HT-29 (cell line): ENCODE measurements at places on chromosomes 12 and 14.

- no peak for DNase-seq
These were observed 52.2 kb downstream of the DYNC1H1 start for GRCh38 chr14:102016420-102017090.

- DNase-seq = no peak
These were observed at the start of gene RGS6 for GRCh38 chr14:71932229-71932981. Gene RGS6, plus strand, starts transcription at chr14:71932429.

- DNase-seq = no peak
These were observed 503.0 kb upstream of the LMO3 start for GRCh38 chr12:17108877-17109541.

DNA sequence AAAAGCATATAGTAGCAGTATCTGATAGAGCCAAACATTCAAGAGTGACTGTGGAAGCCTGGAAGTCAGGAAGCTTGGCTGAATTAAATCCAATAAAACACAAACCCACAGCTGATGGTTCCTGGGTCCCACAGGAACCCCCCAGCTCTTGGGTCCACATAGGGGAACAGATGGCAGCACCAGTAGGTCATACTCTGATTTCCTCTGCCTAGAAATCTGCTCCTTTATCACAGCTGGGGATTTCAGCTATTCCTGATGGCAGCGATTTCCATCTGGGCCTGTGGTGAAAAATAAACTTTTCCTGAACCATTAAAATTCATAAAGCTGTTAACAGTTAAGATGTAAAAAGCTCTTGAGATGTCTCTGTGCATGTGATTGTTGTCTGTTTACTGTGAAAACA is 202.0 kb upstream of the FRMD6 start:
- DNase-seq = no peak

- DNase-seq = peak; percentile 99
These were observed 126.4 kb downstream of the DUSP6 start for GRCh38 chr12:89225808-89226411.

DNA sequence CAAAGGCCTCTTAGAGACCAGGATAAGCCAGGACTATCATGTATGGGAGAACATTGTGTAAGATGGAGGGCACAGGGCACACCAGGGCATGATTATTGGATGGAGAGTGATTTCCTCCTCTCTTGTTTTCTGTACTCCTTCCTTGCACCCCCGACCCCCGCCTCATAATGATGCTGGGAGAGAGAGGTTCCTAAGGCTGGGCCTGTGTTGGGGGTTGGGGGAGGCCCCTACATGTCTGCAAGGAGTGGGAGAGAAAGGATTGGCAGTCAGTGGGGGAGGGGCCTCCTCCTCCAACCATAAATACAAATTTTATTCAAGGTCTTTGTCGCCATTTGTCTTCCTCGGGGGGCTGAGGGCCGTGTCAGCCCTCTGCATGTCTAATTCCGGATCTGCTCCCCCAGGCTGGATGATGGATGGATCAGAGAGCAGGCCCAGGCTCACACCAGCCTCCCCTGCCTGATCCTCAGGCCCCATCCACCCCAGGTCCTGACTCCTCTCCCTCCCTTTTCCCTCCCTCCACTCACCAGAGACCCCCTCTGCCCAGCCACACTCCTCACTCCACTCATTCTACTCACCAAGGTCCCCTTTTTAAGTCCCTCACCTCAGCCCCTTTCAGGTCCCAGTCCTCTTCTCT is 2.0 kb upstream of the C1QL4 start:
- DNase-seq = no peak

GRCh38 chr14:51821822-51822221 is 38.6 kb upstream of the GNG2 start:
- no peak for DNase-seq

GRCh38 chr14:58414845-58415244 is 12.5 kb downstream of the TIMM9 start:
- DNase-seq = peak; percentile 6

DNA sequence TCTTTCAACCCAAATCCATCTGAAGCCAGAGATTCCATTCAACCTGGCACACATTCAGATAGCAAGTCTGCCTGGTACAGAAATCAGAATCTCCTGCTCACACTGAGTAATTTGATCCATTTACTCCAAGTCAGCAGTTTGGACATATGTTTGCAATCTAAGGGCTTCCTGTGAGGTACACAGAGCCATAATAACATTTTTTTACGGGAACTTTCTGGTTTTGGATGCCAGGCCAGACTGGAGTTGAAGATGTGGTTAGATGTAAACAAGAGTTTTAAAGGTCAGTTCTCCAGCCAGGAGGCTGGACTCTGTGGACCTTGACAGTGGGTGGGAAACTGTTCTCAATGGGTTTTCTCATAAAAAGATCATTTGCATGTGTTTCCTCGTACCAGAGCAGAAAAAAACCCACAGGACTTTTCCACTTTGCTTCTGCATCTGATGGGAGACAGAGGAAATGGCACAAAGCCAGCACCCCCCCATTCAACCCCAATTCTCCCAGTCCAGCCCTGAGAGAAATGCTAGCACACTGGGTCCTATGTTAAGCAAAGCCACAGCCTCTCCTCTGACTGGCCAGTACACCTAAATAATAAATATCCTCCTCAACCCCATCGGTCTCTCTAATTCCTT is 17.7 kb upstream of the TSPAN11 start:
- DNase-seq = peak; percentile 43

DNA sequence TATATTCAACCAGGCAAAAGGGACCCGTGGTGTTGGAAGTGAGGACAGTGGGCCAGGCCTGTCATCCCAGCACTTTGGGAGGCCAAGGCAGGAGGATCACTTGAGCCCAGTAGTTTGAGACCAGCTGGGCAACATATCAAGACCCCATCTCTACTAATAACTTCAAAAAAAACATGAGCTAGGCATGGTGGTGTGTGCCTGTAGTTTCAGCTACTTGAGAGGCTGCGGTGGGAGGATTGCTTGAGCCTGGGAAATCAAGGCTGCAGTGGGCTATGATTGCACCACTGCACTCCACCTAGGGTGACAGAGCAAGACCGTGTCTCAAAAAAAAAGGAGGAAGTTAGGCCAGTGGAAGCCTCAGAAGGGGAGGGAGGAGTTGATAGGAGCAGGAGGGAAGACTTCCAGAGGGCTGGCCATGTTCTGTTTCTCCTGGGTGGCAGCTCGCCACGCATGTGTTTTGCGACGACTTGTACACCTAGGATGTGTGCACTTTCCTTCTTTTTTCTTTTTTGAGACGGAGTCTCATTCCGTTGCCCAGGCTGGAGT is 10.1 kb downstream of the SLC25A29 start:
- DNase-seq = no peak

DNA sequence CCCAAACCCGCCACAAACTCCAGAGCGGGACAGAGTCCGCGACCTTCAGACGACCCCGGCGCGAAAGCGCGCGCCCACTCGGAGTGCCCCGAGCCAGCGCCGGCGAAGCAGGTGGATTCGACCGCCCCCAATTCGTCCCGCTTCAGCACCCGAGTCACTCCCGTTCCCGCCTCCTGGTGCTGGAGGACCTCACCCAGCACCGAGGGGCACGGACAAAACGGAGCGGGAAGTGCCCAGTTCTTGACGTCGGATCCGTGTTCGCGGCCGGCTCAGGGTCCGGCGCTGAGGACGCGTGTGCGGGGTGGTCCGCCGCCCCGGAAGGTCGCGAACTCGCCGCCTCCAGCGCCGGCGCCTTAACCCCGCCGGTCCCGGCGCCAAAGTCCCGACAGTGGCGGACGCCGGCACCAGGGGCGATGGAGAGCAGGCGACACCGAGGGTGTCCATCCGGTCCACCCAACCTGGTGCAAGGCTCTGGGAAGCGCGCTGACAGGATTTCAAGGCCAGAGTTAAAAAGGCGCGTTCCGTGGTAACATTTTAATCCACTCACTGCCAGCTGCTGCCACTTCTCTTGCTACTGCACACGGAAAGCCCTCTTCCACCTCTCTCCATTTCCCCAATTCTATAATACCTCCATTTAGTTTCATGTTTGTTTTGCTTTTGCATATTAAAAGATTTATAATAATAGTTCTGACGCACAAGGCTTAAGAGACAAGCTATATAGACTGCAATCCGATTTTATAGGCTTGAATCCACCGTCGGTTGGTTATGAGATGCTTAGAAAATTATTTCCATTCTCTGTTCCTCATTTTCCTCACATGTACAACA is 240.0 kb upstream of the CPNE8 start:
- no peak for DNase-seq
